ENCODE measurements at places on chromosomes 16 and 17. TPM values are rescaled to one million over a fixed set of nuclear protein-coding genes. Genes with fewer than 3 reads are reported as not detected.

Gene ALOX15
- not detected for polyA plus RNA-seq

Gene EIF1
- polyA plus RNA-seq: 784 TPM

Gene ETV4
- 1.9 TPM for polyA plus RNA-seq

Gene C1QTNF1
- 10.2 TPM for polyA plus RNA-seq

GRCh38 chr17:8791910-8792270, 7.3 kb downstream of the MFSD6L start:
- no peak for DNase-seq

GRCh38 chr17:47897561-47897960, 1.5 kb downstream of the SP2 start:
- no peak for DNase-seq

Measured in cardiac muscle cell (in vitro differentiated cells and primary cell).